Astrocyte (in vitro differentiated cells and primary cell): ENCODE measurements at places on chromosomes 6 and 20. TPM values are rescaled to one million over a fixed set of nuclear protein-coding genes. Genes with fewer than 3 reads are reported as not detected.

SRXN1 gene
- total RNA-seq: 15.9 and 17.7 TPM in 2 replicates

DNAJC5 gene
- total RNA-seq: 64.6 and 65.6 TPM in 2 replicates

DNA sequence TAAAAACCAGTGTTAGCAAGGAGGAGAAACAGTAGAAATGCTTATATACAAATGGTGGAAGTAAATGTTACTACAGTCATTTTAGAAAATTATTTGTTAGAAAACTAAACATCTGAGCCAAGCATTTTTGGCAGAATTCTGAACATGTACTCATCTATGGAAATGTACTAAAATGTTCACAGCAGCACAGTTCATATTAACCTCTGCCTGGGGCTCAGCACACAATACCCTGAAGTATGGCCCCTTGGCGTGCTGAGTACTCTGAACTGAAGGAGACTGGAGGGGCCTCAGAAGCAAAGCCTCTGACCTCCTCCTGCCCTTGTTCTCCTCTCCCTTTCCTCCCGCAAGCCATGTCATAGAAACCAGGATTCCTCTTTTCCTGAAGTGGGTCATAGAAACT is 66.2 kb upstream of the RALGAPA2 start:
- H3K36me3 ChIP-seq: no peaks in the 10 kb centered on the region
- no peak for DNase-seq
- H3K4me1 ChIP-seq: no peaks in the 10 kb centered on the region
- no peak overlapping the region for H3K27ac ChIP-seq

KCNK16 gene
- total RNA-seq: not detected in 2 replicates

DNA sequence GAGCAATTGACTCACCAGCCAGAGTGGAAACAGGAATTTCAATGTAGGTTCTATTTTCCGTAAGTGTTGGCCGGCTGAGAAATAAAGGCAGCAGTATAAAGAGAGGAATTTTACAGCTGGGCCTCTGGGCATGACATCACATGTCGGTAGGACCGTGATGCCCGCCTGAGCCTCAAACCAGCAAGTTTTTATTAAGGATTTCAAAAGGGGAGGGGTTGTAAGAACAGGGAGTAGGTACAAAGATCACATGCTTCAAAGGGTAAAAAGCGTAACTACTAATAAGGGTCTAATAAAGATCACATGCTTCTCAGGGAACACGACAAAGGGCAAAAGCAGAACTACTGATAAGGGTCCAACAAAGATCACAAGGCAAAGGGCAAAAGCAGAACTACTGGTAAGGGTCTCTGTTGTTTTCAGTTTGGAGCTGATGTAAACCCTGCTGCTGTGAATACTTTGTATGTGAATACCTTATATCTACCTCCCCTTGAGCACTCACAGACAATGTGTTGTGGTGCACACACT is 9.0 kb upstream of the TULP4 start:
- H3K27ac ChIP-seq: no peak overlapping the region
- H3K4me1 ChIP-seq: no peaks in the 10 kb centered on the region

DNA sequence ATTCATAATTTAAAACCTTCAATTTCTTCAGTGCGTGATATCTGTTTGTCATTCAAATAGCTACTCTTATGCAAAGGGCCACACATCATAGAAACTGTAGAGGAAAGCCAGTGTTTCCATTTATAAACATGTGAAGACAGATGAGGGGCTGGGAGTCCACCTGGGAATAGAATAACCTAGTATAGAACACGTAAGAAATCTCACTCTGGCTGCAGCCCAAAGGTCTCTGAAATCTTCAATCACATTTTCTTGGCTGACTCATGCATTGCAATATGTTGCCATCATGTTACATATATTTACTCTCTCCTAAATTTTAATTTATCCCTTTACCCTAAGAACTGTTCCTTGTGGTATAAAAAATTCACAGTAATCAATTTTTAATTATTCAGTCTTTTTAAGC is 123.2 kb downstream of the ELOVL4 start:
- no peak overlapping the region for H3K27ac ChIP-seq
- no peaks in the 10 kb centered on the region for H3K4me1 ChIP-seq
- no peaks in the 10 kb centered on the region for H3K27me3 ChIP-seq
- H3K4me3 ChIP-seq: no peak overlapping the region

SYCP2L gene
- 3.4 and 6.4 TPM in 2 replicates for total RNA-seq

TCP11 gene
- total RNA-seq: not detected in 2 replicates

HLA-DOA gene
- 0.48 and 0.89 TPM in 2 replicates for total RNA-seq

DNA sequence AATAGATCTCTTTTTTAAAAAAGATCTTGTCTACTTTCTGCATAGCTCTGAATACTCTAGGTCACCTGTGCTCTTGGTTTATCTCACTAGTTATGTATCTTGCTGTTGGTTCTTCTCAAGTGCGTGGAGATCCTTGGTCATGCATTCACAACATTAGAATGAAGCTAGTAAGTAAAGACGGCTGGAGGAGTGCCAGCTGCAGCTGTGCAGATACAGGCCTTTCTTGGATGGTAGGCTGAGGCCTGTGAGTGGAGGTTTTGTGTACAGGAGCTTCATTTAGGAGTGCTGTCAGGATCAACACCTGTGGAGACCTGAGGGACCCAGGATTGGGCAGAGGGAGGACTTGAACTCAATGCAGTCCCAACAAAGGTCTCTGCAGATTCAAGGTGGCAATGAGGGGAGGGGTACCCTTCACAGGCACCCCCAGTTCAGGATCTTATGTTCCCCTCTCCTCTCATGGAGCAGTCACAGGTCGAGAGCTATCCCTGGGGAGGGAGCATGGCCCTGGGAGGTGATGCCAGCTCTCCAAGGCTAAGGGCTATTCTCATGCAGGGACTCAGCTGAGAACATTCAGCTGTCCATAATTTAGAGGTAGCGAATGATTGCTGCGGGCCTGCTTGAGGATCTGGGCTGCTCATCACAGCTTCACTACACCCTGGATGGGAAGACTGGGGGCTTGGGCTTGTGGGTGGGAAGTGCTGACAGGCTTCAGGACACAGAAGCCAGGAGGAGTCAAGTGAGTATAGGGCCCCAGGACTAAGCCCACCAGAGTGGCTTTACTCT is 98.9 kb upstream of the ENPP5 start:
- no peak for DNase-seq
- no peaks in the 10 kb centered on the region for H3K27me3 ChIP-seq
- no peak overlapping the region for H3K4me3 ChIP-seq
- no peaks in the 10 kb centered on the region for H3K4me1 ChIP-seq
- no peak overlapping the region for H3K27ac ChIP-seq
- H3K36me3 ChIP-seq: no peaks in the 10 kb centered on the region

ZNF391 gene
- total RNA-seq: 6.0 and 7.2 TPM in 2 replicates

DNA sequence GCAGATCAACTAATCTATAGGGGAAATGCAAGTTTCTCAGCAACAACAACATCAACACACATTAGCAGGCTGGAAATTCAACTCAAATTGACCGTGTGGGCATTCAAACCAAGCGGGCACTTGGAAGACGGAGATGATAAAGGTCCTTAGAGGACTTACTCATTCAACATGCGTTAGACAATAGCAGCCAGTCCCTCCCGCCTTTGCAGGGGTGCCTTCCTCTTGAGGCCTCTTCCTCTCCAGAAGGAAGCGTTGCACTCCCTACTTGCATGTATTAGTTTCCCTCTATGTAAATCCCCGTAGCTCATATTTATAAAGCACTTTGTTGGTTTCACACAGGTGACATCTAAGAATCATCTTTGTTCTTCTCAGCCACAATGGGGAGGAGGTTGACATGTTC is 300.8 kb upstream of the STXBP5 start:
- no peak overlapping the region for H3K4me3 ChIP-seq
- H3K27me3 ChIP-seq: no peaks in the 10 kb centered on the region
- no peak overlapping the region for H3K27ac ChIP-seq
- peaks cover 4% of the 10 kb centered on the region for H3K4me1 ChIP-seq

GRCh38 chr20:933029-933428 is 16.9 kb upstream of the ANGPT4 start:
- no peak overlapping the region for H3K27ac ChIP-seq
- no peak overlapping the region for H3K4me3 ChIP-seq
- no peaks in the 10 kb centered on the region for H3K4me1 ChIP-seq

GRCh38 chr20:14667226-14667625 is 329.8 kb upstream of the FLRT3 start:
- H3K4me1 ChIP-seq: no peaks in the 10 kb centered on the region
- no peak overlapping the region for H3K4me3 ChIP-seq
- no peaks in the 10 kb centered on the region for H3K36me3 ChIP-seq

LY6G6F gene
- not detected in 2 replicates for total RNA-seq

XKR7 gene
- 0.36 and 0.48 TPM in 2 replicates for total RNA-seq

DNA sequence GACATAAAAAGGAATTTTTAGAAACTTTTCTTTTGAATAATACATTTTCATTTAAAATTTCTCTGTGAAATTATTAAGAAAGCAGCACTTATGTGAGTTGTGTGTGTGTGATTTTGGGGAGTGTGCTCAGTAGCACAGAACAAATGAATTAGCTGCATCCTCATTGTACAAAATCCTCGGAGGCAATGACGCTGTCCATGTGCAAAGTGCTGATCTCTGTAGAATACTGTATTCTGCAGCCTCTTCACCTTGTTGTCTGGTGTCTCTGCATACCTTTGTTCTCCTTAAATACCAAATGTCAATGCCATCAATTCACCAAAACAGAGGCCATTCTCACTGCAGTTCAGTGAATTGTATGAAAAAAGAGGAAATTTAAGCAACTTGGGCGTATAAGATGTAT is 838.4 kb downstream of the QKI start:
- no peaks in the 10 kb centered on the region for H3K27me3 ChIP-seq
- DNase-seq: peak; percentile 5
- no peaks in the 10 kb centered on the region for H3K36me3 ChIP-seq
- H3K4me1 ChIP-seq: no peaks in the 10 kb centered on the region
- no peak overlapping the region for H3K27ac ChIP-seq

GRCh38 chr6:14149739-14150130 is 32.2 kb downstream of the CD83 start:
- H3K36me3 ChIP-seq: no peaks in the 10 kb centered on the region
- no peaks in the 10 kb centered on the region for H3K4me1 ChIP-seq
- no peak overlapping the region for H3K4me3 ChIP-seq
- H3K27me3 ChIP-seq: peaks cover 12% of the 10 kb centered on the region

GRCh38 chr6:31815025-31815838 is at the start of the genes HSPA1A and HSPA1L:
Gene HSPA1A (plus strand): TSS chr6:31815543. CDS start chr6:31815757, 214 bp downstream.
Gene HSPA1L (minus strand): TSS chr6:31815283. CDS start chr6:31811972, 3,311 bp downstream.
- H3K4me3 ChIP-seq: peak within 1 kb of the TSS; percentile 72
- no peaks in the 10 kb centered on the region for H3K27me3 ChIP-seq
- no peaks in the 10 kb centered on the region for H3K36me3 ChIP-seq
- H3K4me1 ChIP-seq: peaks cover 9% of the 10 kb centered on the region

STX11 gene
- total RNA-seq: 1.9 and 2.0 TPM in 2 replicates

DNA sequence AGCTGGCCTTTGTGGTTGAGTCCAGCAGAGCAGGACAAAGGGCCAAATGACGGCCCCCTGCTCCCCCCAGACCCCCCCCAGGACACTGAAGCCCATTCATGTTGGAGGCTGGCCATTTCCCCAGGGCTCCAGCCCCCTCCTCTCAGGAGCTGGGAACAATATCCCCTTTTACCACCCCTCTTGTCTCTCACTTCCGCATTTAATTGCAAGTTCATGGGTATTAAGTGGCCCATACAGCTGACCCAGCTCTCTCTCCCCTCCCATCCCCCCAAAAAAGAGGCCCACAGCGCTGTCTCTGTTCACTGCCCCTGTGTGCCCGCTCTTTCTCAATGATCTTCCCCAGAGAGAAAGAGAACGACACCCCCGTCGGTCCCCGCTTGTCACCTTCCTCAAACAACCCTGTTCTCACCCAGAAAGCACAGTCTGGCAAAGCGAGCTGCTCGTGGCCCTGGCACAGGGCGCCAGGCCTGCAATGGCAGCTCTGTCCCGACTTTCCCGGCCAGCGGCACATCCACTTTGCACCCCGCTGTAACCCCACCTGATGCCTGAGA is 30.4 kb downstream of the PREX1 start:
- H3K36me3 ChIP-seq: no peaks in the 10 kb centered on the region
- H3K27me3 ChIP-seq: peaks cover 2% of the 10 kb centered on the region
- peaks cover 8% of the 10 kb centered on the region for H3K4me1 ChIP-seq
- no peak for DNase-seq

TFEB gene
- 3.9 and 4.7 TPM in 2 replicates for total RNA-seq

GRCh38 chr6:87070741-87071140 is 24.2 kb downstream of the CGA start:
- H3K27ac ChIP-seq: no peak overlapping the region
- no peaks in the 10 kb centered on the region for H3K4me1 ChIP-seq
- H3K4me3 ChIP-seq: no peak overlapping the region
- no peak for DNase-seq

- H3K27ac ChIP-seq: peak overlapping the region; percentile 45
- H3K4me3 ChIP-seq: peak overlapping the region; percentile 81
- H3K27me3 ChIP-seq: no peaks in the 10 kb centered on the region
Observed at GRCh38 chr20:19757487-19758132, 448 bp upstream of the RIN2 start.

- no peaks in the 10 kb centered on the region for H3K27me3 ChIP-seq
- H3K27ac ChIP-seq: no peak overlapping the region
- H3K4me1 ChIP-seq: no peaks in the 10 kb centered on the region
- no peaks in the 10 kb centered on the region for H3K36me3 ChIP-seq
- no peak for DNase-seq
Observed at GRCh38 chr6:23526526-23526925, 599.5 kb upstream of the NRSN1 start.

GRCh38 chr6:26534681-26535465 is 3.3 kb upstream of the HMGN4 start:
- no peak overlapping the region for H3K4me3 ChIP-seq
- H3K27ac ChIP-seq: no peak overlapping the region
- no peak for DNase-seq
- peaks cover 15% of the 10 kb centered on the region for H3K4me1 ChIP-seq
- no peaks in the 10 kb centered on the region for H3K27me3 ChIP-seq

DNA sequence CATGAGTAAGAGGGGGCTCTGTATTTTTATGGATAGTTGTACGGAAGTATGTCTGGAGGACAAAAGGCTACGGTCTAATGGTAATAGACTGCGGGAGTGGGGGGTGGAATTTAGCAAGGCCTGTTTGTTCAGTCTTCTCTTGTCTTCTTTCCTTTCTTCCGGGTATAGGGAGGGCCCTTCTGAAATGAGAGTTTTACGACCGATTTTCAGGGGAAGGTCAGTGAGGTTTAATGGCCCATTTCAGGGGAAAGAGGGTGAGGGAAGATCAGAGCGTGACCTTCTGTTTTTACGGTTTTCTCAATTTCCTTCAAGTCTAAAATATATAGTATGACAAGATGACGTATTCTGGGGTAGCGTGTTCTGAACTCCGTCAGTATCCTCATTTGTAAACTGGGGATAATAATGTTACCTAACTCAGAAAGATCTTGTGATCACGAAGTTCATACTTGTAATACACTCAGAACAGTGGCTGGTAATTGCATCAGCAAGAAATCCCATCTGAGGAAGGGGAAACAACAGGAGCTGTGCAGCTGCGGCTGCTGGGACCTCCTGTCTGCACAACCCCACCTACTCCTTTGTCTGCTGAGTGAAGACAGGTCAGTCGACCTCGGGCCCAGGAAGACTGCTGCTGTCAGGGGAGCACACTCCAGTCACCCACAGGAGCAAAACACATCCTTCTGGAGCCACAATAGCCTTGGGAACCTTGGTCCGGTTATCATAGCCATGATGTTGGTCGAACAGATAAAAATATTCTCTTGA is 90.4 kb downstream of the MAP3K7 start:
- H3K36me3 ChIP-seq: no peaks in the 10 kb centered on the region
- H3K4me3 ChIP-seq: no peak overlapping the region
- no peak overlapping the region for H3K27ac ChIP-seq
- no peaks in the 10 kb centered on the region for H3K4me1 ChIP-seq
- DNase-seq: no peak

DNA sequence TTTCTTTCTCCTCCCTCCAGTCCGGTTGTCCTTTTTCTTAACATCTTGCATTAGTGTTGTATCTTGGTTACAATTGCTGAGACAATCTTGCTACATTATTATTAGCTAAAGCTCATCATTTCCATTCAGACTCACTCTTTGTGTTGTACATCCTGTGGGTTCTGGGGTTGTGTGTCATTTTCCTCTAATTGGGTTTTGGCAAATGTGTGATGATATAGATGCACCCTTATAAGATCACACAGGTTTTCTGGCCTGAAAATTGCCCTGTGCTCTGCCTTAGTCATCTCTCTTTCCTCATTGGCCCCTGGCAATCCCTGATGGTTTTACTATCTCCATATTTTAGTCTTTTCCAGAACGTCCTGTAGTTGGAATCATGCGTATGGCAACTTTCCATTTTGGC is 60.1 kb downstream of the PPP1R14C start:
- peaks cover 2% of the 10 kb centered on the region for H3K4me1 ChIP-seq
- H3K4me3 ChIP-seq: no peak overlapping the region
- H3K27ac ChIP-seq: no peak overlapping the region
